ENCODE measurements at places on chromosomes 16 and 17. TPM values are rescaled to one million over a fixed set of nuclear protein-coding genes. Genes with fewer than 3 reads are reported as not detected.

- DNase-seq: peak; percentile 32
Observed at GRCh38 chr16:66135421-66135831, 231.1 kb upstream of the CDH5 start.

- no peak for DNase-seq
Observed at GRCh38 chr17:59160157-59161025, 4.8 kb downstream of the PRR11 start.

DNA sequence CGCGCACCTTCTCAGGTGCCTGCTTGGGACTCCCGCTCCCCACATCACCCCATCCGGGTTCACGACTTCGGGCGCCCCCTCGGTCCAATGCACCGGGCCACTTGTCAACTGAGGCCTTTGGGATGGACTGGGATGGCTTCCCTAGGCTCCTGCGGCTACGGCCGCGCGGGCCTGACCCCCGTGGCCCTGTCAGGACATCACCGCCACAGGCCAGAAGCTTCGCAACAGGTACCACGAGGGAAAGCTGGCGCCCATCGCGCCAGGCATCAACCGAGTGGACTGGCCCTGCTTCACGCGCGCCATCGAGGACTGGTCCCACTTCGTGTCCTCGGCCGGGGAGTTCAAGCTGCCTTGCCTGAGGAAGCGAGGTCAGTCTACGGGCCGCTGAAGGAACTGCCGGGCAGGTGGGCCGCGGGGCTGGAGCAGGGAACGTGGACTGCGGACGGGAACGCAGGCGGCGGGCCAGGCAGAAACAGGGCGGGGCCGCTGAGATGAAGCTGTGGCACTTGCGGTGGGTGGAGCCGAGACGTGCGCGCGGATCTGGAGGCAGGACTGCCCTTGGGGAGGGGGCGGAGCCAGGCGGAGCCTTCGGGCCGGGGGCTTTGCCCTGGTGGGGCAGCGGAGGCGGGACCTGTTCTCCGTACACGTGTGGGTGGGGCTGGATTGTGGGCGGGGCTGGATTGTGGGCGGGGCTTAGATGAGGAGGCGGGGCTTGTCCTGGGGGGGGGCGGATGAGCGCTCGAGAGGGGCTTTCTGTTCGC is 13.7 kb upstream of the CNGB1 start:
- DNase-seq: peak; percentile 96

DNA sequence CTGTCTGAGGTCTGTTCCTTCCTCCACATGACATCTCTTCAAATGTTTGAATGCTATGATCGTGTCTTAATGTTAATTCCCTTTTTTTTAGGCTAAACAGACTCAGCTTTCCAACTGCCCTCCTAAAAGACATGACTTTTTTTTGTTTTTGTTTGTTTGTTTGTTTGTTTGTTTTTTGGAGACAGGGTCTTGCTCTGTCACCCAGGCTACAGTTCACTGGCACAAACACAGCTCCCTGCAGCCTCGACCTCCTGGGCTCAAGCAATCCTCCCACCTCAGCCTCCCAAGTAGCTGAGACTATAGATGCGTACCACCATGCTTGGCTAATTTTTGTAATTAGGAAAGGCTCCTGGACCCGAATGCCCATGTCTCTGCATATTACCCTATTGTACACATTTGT is 176.5 kb downstream of the ABCA8 start:
- no peak for DNase-seq

- DNase-seq: peak; percentile 29
Observed at GRCh38 chr17:18866866-18867813, 9.2 kb downstream of the PRPSAP2 start.

DNA sequence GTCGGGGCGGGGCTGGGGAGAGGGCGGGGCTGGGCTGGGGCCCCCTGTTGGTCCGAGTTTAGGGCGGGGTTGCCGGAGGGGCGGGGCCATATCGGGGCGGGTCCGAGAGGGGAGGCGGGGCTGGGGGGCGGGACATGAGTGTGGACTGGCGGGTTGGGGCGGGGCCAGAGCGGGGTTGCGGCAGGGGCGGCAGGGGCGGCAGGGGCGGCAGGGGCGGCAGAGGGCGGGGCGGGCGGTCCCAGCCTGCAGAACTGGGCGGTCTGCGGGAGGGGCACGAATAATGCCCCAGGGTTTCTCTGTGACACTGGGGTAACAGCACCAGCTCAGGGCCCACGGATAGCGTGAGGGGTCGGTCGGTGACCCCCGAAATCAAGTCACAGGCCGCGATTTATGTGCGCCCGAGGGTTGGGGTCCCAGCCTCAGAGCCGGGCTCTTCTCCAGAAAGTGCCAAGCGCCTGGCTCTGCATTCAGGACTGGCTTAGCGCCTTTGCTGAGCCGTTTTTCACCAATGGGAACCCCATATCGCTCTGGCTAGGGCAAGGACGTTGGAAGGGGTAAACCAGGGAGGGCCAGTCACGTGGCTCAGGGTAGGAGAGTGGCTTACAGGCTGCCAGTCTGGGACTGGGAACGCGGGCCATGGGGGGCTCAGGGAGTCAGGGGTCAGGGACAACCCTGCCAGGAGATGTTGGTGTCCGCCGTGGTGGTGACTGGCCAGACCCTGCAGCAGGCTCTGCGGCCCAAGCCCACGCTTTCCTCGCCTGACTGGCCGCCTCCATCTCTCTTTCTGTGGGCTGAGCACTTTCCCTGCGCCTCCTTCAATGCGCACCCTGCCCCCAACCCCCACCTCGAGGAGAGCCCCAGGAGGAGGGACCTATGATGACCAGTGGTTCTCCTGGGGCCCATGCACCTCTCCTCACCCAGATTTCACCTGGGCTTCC is 1.2 kb upstream of the METTL26 start:
- peak; percentile 79 for DNase-seq

DNA sequence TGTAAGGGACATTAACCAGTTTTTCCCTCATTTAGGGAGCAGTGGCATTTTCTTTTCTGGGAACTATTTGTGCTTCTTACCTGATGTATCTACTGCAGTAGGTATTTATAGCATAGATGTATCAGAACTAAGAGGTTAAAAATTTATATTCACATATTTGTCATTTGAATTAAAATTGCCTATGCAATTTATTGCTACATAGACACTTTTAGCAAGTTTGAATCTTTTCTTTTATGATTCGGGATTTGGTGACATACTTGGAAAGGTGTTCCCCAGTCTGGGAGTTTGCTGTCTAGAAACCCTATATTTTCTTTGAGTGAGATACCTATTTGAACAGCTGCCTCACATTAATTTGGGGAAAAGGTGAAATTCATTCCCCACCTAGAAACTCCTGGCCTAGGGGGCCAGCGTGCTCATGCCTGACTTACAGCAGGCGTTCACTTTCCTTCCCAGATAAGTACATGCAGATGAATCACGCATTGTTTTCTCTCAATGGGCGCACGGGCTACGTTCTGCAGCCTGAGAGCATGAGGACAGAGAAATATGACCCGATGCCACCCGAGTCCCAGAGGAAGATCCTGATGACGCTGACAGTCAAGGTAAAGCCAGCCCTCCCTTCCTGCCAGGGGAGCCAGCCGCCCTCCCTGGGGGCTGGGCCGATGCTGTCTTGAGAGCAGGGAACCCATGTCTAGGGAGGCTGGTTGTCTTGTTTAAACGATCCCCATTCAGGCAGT is 73.8 kb downstream of the SDR42E1 start:
- DNase-seq: no peak

GRCh38 chr17:73614256-73614655 is 30.0 kb downstream of the SDK2 start:
- DNase-seq: no peak

The SLC52A1 gene
- 6.1 TPM for total RNA-seq

The LPO gene
- 0.59 TPM for total RNA-seq

The CSH2 gene
- not detected for total RNA-seq

The KRTAP2-2 gene
- not detected for total RNA-seq

The CCL23 gene
- not detected for total RNA-seq

The CEMP1 gene
- 1.1 TPM for total RNA-seq
